Activated CD4-positive, alpha-beta T cell treated with anti-CD3 and anti-CD28 coated beads, Interleukin-2, amount 50 U/mL, for 16 hours (primary cell): ENCODE measurements at places on chromosomes 13 and 19.
A peak's percentile ranks its signal among the peaks of the same experiment; 100 is the strongest.

DNA sequence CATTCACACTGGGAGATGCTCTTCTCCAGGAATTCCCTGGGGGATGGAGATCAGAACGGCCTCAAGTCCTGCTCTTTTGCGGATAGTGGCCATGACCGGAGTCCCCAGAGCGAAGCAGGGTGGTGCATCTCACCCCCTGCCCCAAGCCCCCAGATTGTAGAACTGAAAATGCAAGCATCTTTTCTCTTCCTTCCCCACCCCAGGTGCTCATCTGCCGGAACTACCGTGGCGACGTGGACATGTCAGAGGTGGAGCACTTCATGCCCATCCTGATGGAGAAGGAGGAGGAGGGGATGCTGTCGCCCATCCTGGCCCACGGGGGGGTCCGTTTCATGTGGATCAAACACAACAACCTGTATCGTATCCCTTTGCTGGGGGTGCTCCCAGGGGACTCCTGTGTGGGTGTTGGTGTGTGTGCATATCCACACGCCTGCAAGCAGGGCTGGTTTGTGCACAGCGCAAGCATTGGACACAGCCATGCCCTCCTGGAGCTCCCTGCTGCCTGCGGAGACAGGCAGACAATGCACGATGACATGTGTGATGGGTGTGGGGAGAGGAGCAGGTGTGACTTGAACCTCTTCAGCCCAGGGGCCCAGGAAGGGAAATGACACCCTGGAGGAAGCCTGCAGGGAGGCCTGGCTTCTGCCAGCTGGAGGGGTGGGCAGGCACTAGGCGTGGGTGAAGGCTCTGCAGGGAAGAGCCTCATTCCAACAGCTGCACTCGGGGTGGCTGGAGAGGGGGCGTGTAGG, 5.7 kb downstream of the AP1M1 start:
- no peak for DNase-seq

DNA sequence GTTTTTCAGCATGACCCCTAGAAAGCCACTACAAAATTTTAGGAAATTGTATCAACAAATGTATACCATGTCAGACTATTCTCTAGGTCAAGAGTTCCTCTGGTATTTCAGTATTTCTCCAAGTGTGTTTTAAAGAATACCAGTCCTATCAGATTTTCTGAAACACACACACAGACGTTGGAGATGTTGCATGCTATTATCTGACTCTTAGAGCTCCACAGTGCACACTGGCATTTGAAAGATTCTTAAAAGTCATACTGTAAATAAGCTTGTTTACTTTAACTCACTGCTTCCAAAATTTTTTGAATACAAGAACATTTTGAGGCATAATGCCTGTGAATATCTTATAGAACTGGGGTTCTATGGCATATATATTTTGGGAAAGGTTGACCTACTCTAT, 33.8 kb upstream of the VWA8 start:
- DNase-seq, result no peak

- DNase-seq, result no peak
Observed at GRCh38 chr13:39692660-39693438, 37.4 kb downstream of the COG6 start.

DNA sequence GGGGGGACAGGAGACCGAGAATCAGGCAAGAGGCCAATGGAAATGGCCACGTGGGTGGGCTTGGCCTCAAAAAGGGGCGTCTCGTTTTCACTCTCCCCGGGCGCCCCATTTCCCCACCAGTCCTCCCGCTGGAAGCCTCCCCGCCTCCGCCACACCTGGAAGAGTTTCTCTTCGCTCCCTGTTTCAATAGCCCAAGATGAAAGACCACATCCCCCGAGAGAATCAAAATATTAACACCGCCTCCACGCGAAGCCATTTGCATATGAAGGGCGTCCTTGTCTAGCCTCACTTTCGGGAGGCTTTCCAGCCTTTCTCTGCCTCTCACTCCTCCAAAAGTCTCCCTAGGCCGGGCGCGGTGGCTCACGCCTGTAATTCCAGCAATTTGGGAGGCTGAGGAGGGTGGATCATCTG, 691 bp upstream of the OLFM2 start:
- no peak for DNase-seq

DNA sequence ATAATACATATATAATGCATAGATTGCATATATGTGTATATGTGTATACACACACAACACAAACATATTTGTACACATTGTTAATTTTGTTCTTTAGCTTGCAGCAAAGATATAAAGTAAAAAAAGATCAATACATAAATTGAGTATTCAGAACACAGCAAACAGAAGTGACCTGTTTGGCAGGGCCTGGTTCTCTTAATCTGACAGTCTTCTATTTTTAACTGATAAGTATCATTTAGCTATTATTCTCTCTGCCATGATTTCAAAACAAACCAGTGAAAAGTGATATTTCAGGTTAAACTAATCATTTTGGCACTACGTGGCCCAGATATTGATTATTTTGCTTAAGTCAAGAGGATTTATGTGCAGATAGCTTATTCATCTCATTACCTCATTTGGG, 309.4 kb downstream of the OXGR1 start:
- no peak for DNase-seq

- DNase-seq, result peak; percentile 26
Observed at GRCh38 chr19:7505682-7506384, 10.1 kb upstream of the ZNF358 start.

- no peak for DNase-seq
Observed at GRCh38 chr19:20318616-20319015, 151.6 kb downstream of the ZNF486 start.

- DNase-seq, result no peak
Observed at GRCh38 chr19:51462276-51462675, 4.0 kb upstream of the SIGLEC8 start.

GRCh38 chr19:47729799-47730520, 15.4 kb upstream of the NOP53 start:
- peak; percentile 52 for DNase-seq

DNA sequence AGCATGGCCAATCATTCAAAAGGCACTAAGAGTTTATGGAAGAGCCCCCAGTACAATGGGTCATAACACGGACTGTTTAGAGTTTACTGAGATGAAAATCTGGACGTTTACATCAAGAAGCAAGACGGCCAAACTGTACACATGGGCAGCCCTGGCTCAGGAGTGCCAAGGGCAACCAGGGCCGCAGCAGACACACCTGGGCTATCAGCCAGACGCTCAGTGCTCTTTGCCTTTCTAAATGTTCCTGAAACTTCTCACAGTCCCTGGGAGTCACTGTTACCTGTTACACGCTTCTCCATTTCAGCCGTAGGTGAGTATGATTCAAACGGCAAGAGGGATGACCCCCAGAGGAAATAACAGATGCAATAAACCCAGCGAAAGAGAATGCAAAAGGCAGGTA, 64.5 kb downstream of the ABCC4 start:
- DNase-seq, result no peak

DNA sequence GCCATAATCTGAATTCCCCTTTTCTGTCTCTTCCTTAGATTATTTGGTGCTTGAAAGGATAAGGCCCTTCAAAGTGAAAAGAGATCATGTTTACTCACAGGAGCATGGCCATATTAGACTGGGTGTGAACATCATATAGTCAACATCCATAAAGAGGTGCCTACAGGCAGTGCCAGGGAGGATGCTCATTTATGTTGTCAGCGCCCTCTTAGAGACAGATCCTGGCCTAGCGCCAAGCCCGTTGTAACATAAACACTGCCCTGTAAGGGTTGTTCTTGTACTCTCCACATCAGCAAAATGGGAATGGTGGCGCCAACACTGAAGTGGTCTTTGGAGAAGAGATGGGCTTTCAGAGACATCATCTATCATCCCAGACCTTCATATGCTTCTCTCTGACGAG, 16.1 kb downstream of the PCDH8 start:
- DNase-seq, result no peak

GRCh38 chr13:29948244-29948643, 97.8 kb upstream of the UBL3 start:
- DNase-seq, result no peak
